Mesothelial cell of epicardium (in vitro differentiated cells): ENCODE measurements at places on chromosomes 7 and 10. TPM values are rescaled to one million over a fixed set of nuclear protein-coding genes. Genes with fewer than 3 reads are reported as not detected.
A peak's percentile ranks its signal among the peaks of the same experiment; 100 is the strongest.

DNA sequence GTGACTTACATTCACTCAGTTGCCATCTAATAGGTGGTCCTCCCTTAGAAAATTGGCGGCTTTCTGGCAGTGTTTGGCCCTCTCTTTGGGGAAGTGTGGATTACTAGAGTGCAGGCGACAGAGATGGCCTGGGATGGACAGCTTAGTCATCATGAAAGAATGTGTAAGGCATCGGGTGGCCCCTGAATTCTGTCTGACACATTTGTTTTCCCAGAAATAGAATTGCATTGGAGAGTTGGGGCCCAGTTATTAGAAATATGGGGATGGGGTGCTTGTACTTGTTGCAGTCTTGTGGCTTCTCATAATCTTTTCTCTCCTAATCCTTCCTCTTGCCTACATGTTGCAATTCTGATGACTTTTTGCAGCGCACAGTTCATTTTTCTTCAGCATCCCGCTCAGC lies 13.8 kb downstream of the TCF7L2 start:
- DNase-seq = no peak
- no peaks in the 10 kb centered on the region for H3K27me3 ChIP-seq
- H3K4me1 ChIP-seq = peaks cover 58% of the 10 kb centered on the region
- H3K4me3 ChIP-seq = no peak overlapping the region

DNA sequence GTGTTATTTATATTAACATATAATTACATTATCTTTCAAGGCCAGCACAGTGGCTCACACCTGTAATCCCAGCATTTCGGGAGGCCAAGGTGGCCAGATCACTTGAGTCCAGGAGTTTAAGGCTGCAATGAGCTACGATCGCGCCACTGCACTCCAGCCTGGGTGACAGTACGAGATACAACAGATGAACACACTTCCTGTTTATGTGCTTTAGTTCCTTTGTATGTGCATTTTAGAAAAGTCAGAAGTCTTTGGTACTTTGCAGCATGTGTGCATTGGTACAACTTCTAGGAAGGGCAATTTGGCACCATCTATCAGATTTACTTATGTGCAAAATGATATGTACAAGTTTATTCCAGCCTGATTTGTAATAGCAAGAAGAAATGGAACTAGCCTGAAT lies 13.3 kb downstream of the SLC35G1 start:
- no peak overlapping the region for H3K27ac ChIP-seq
- peaks cover 11% of the 10 kb centered on the region for H3K36me3 ChIP-seq
- H3K4me1 ChIP-seq = no peaks in the 10 kb centered on the region
- no peak overlapping the region for H3K4me3 ChIP-seq

DNA sequence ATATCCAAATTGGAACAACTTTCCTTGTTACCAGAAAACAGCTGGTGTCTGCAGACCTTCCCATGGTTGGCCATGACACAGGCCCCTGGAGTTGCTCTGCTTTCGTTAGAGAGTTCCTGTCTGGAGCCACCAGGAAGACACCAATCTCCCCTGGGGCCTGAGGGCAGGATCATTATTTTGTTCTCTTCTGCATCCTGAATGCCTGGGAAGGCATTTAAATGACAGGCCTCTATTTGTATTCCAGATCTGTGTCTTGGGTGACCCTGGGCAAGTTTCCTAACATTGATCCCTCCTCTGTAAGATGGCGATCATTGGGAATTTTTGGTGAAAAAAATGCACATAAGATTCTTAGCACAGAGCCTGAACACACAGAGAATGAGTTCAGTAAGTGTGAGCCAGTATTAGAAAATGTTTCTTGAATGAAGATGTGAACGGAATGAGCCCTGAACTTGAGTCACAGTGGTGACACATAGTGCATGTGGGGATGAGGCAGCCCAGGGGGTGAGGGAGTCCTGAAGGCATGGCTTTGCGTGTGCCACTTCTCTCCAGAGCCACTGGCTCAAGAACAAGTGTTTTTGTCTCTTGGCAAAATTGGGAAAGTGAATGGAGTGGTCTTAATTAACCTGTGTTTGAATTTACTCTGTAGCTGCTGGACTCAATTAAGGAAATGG lies 28.4 kb downstream of the BMPER start:
- peaks cover 10% of the 10 kb centered on the region for H3K4me1 ChIP-seq
- no peak overlapping the region for H3K27ac ChIP-seq
- DNase-seq = no peak
- H3K27me3 ChIP-seq = peaks cover 21% of the 10 kb centered on the region

GRCh38 chr10:132848951-132849545 lies 63.1 kb upstream of the NKX6-2 start:
- H3K27ac ChIP-seq = no peak overlapping the region
- DNase-seq = no peak
- no peak overlapping the region for H3K4me3 ChIP-seq
- peaks cover 9% of the 10 kb centered on the region for H3K4me1 ChIP-seq
- no peaks in the 10 kb centered on the region for H3K36me3 ChIP-seq
- peaks cover 22% of the 10 kb centered on the region for H3K27me3 ChIP-seq

DNA sequence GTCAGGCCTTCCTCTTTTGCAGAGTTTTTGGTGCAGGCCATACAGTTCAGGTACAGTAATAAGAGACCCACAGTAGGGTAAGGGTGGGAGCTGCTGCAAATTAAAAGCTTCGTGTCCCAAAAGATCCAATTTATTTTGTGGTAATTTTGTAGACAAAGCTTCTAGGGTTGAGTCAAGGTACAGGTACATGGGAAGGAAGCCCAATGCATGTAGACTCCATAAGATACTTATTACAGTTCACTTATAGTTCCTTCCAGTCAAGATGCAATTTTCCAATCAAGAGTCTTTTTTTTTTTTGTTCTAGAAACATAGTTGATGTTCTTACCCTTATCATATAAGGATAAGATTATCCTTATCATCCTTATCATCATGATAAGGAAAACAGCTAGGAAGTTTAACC lies at the start of gene TAS2R4:
Gene TAS2R4 (plus strand): TSS at position 301 of the 400 bp plus-strand sequence. CDS start 1,815 bp downstream, outside the sequence.
- DNase-seq = no peak
- no peak within 1 kb of the TSS for H3K27ac ChIP-seq
- H3K27me3 ChIP-seq = no peaks in the 10 kb centered on the region
- no peak within 1 kb of the TSS for H3K4me3 ChIP-seq

DNA sequence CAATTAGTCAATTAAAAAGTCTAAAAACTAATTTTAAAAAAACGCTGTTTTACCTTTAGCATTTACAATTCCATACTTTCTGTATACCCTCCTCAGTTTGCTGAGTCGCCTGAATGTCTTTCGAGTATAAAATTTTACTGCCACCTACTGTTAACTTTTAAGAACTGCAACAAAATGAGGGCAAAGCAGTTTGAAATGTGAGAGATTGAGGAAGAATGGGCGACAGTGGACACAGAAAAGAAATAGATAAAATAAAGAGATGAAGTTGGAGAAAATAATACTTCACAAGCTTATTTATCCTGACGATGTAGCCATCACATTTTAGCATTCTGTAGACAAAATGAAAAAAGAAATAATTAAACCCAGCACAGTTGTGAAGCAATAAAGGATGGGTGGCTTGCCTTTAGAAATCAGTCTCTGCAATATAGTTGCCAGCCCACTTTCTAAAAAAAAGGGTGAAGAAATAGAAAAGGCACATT lies 110.8 kb upstream of the PTN start:
- H3K36me3 ChIP-seq = peaks cover 5% of the 10 kb centered on the region
- H3K27me3 ChIP-seq = no peaks in the 10 kb centered on the region
- peaks cover 26% of the 10 kb centered on the region for H3K4me1 ChIP-seq
- DNase-seq = no peak
- H3K27ac ChIP-seq = peak overlapping the region; percentile 9

DNA sequence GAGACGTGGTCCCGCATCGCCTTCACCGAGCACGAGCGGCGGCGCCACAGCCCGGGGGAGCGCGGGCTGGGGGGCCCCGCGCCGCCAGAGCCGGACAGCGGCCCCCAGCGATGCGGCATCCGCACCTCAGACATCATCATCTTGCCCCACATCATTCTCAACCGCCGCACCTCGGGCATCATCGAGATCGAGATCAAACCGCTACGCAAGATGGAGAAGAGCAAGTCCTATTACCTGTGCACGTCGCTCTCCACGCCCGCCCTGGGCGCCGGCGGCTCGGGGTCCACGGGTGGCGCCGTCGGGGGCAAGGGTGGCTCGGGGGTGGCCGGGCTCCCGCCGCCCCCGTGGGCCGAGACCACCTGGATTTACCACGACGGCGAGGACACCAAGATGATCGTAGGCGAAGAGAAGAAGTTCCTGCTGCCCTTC lies 737 bp downstream of the CNNM2 start:
- peak overlapping the region; percentile 94 for H3K4me3 ChIP-seq
- no peak overlapping the region for H3K27ac ChIP-seq
- H3K36me3 ChIP-seq = no peaks in the 10 kb centered on the region
- H3K27me3 ChIP-seq = peaks cover 32% of the 10 kb centered on the region
- H3K4me1 ChIP-seq = peaks cover 35% of the 10 kb centered on the region

- H3K27ac ChIP-seq = no peak overlapping the region
- no peaks in the 10 kb centered on the region for H3K36me3 ChIP-seq
- H3K4me1 ChIP-seq = peaks cover 14% of the 10 kb centered on the region
- H3K27me3 ChIP-seq = no peaks in the 10 kb centered on the region
These were observed 25.5 kb upstream of the PRKG1 start for GRCh38 chr10:51048792-51049191.

DNA sequence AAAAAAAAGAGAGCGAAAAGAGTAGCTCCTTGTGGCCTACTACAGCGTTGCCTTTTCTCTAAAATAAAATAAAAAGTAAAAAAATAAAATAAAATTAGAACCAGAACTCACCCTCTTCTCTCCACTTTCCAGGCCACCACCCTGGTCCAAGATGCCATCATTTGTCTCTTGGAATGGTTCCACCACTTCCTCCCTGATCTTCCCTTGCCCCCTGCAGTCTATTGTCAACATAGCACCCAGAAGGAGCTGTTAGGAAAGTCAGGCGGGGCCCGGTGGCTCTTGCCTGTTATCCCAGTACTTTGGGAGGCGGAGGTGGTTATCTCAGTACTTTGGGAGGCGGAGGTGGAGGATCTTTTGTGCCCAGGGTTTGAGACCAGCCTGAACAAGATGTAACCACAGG lies 7.6 kb upstream of the GRID2IP start:
- H3K36me3 ChIP-seq = no peaks in the 10 kb centered on the region
- H3K27me3 ChIP-seq = peaks cover 9% of the 10 kb centered on the region
- H3K4me3 ChIP-seq = no peak overlapping the region
- H3K27ac ChIP-seq = no peak overlapping the region
- H3K4me1 ChIP-seq = no peaks in the 10 kb centered on the region

DNA sequence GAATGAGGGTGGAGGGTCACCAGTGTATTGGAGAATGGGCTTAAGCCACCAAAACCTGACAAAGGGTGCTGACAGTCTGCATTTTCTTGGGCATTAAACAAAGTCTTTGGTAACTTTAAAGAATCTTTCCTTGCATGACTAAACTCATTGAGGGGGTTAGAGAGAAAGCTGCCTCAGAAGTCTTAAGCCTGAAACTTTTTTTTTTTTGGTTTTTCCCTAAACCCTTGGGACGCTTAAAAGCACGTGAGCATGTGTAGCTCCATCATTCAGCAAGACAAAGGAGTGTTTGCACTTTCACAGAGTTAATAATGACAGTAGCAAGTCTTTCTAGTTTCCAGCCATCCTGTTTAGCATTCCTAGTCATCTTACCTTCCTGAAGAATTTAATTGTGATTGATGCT lies 110.7 kb downstream of the LRMDA start:
- H3K36me3 ChIP-seq = no peaks in the 10 kb centered on the region
- no peak for DNase-seq
- H3K4me3 ChIP-seq = no peak overlapping the region
- H3K27ac ChIP-seq = no peak overlapping the region
- peaks cover 26% of the 10 kb centered on the region for H3K27me3 ChIP-seq
- peaks cover 67% of the 10 kb centered on the region for H3K4me1 ChIP-seq

DNA sequence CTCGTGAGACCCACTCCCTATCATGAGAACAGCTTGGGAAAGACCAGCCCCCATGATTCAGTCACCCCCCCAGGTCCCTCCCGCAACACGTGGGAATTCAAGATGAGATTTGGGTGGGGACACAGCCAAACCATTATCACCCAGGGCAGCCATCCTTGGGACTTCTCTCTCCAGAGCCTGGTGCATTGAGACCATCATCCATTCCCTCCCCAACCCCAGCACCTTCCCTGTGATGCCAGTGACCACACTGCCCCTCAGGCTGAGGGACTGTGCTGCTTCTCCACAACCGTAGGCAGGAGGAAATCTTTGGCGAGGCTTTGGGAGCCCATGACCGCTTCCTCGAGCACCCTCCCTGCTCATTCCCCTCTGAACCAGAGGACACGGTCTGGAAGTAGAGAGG lies 64.4 kb downstream of the TACC2 start:
- no peak for DNase-seq
- H3K27ac ChIP-seq = no peak overlapping the region
- peaks cover 5% of the 10 kb centered on the region for H3K4me1 ChIP-seq
- no peaks in the 10 kb centered on the region for H3K27me3 ChIP-seq

DNA sequence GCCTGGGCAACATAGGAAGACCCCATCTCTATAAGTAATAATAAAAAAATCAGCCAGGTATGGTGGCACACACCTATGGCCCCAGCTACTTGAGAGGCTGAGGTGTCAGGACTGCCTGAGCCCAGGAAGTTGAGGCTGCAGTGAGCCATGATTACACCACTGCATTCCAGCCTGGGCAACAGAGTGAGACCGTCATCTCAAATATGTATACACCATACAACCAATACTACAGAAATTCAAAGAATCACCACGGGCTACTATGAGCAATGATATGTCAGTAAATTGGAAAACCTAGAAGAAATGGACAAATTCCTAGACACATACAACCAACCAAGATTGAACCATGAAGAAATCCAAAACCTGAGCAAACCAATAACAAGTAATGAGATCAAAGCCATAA lies 60.3 kb upstream of the ZC3HAV1 start:
- peaks cover 26% of the 10 kb centered on the region for H3K36me3 ChIP-seq
- no peak overlapping the region for H3K27ac ChIP-seq
- H3K4me1 ChIP-seq = peaks cover 2% of the 10 kb centered on the region
- H3K4me3 ChIP-seq = no peak overlapping the region
- H3K27me3 ChIP-seq = no peaks in the 10 kb centered on the region

DNA sequence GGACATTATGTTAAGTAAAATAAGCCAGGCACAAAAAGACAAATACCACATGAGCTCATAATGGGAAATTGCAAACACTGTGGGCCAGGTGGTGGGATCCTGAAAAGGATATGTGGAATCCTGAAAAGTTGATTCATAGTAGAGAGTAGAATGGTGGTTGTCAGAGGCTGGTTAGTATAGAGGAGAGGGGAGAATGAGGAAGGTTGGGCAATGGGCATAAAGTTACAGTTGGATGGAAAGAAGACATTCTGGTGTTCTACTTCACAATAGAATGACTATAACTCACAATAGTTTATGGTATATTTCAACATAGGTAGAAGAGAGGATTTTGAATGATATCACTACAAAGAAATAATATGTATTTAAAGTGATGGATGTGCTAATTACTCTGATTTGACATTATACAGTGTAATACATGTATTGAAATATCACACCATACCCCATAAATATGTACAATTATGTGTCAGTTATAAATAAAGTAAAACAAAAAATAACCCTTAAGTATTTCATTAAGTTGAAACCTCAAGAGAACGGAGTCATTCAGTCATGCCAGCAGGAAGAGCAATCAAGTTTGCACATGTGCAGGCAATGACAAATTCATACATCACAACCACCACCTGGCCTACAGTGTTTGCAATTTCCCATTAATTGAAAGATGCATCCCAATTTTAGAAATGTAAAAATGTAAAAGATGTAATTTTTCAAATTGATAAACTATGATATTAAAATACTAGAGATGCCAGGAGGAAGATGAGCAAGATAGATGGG lies 156.7 kb downstream of the MAGI2 start:
- no peak overlapping the region for H3K27ac ChIP-seq
- no peaks in the 10 kb centered on the region for H3K27me3 ChIP-seq
- DNase-seq = no peak
- no peaks in the 10 kb centered on the region for H3K36me3 ChIP-seq
- H3K4me1 ChIP-seq = peaks cover 4% of the 10 kb centered on the region

ATE1 gene
- total RNA-seq = 33.0 to 35.6 TPM (median 34.3 TPM) in 3 replicates

PRLHR gene
- total RNA-seq = not detected in 3 replicates

ZNF804B gene
- total RNA-seq = 0.38 to 0.66 TPM (median 0.47 TPM) in 3 replicates

LRRN3 gene
- total RNA-seq = 8.7 to 10.1 TPM (median 9.4 TPM) in 3 replicates

AS3MT gene
- total RNA-seq = 8.7 to 12.8 TPM (median 8.7 TPM) in 3 replicates

TAS2R5 gene
- total RNA-seq = 4.5 to 5.9 TPM (median 5.1 TPM) in 3 replicates
